Activated CD8-positive, alpha-beta T cell treated with anti-CD3 and anti-CD28 coated beads, Interleukin-2, amount 10 ng/mL, durations not matched to agents 7 days and 5 days (primary cell): ENCODE measurements at places on chromosomes 1 and 21.

- DNase-seq = peak; percentile 54
Measured at GRCh38 chr21:42421018-42421793, 17.5 kb downstream of the UBASH3A start.

DNA sequence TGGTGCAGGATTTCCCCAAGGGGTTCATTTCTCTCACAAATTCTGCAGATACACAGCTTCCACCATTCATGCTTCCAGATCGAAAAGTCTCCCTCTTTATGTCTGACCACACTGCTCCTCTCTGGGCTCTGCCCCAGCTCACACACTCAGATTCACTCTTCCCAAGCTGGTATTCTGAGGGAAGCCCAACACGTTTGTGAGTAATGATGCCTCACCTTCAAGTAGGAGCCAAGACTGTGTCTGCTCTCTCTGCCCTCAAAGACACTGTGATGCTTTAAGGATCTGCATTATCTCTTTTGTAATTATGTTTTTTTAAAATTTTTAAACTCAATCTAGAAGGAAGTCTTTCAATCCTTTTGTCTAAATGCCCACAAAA, 19.8 kb downstream of the PRAMEF11 start:
- DNase-seq = no peak

DNA sequence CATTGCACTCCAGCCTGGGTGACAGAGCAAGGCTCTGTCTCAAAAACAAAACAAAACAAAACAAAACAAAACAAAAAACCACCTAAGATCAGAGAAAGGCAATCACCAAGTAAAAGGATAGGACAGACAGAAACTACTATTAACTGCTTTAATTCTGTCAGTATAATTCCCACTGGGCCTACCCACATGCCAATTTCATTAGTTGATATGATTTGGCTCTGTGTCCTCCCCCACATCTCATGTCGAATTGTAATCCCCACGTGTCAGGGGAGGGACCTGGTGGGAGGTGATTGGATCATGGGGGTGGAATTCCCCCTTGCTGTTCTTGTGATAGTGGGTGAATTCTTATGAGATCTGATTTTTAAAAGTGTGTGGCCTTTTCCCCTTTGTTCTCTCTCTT, 27.2 kb upstream of the CAPZB start:
- DNase-seq = no peak

GRCh38 chr1:53176452-53177208, 20.0 kb upstream of the CPT2 start:
- DNase-seq = no peak

GRCh38 chr1:112359961-112360767, 35.9 kb upstream of the CTTNBP2NL start:
- no peak for DNase-seq

GRCh38 chr1:7755448-7755847, 15.6 kb upstream of the VAMP3 start:
- DNase-seq = peak; percentile 26

- DNase-seq = no peak
Measured at GRCh38 chr1:15033264-15033663, 120.3 kb upstream of the TMEM51 start.

- DNase-seq = no peak
Measured at GRCh38 chr1:237772009-237772408, 118.7 kb downstream of the ZP4 start.

DNA sequence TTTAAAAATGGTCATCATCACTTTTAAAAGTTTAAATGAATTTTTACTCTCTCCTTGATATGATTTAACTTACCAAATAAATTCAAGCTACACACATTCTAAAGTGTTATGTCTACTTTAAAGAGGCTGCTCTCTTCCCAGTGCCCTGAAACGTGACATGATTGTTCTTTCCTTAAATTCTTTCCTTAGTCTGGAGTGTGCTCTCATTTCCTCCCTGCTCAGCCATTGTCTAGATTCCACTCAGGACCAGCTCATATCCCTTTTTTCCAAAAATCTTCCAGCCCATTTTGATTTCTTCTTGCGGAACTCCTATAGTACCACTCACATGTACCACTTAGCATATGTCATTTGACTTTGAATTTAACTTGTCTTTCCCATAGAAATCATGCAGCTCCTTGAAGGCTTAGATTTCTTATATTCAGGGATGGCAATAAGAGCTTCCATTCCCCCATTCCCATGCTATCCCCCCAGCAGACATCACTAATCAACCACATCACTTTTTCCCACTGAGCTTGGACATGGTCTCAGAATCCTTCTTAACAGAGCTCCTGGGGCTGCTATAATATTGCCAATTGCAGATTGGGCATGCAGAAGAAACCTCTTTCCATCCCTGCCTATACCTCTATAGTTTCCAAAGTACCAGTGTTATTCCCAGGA, 54.7 kb upstream of the ITPKB start:
- DNase-seq = no peak

DNA sequence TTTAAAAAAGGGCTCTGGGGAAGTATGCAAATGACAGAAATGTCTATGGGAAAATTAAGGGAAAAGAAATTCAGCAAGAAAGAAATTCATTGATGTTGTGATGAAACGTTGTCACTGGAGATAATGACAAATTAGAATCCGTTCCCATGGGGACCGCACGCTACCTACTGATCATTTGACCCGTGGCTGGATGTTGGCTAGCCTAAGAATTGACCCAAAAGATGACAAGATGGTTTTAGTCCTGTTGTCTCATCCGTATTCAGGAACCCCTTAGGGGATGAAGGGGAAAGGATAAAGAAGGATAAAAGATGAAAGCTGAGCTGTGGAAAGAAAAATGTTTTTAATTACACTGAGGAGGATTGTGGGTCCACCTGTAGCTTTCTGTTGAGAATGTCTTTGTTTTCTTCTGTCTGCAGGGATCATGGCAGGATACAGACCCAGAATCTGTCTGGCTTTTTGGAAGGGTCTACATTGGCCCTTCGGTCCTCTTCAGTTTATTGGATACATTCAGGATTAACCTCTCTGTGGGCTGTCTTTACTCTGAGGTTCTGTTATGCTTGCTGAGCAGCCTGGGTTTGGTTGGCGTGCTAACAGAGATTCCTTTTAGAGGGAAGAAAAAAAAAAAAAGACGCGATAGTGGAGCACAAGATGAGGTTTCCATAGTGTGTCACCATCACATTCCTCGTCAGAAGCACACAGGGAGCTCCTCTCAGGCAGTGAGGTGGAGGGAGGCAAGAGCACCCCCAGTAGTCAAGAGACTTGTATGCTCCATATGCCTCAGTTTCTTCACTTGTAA, 106.2 kb downstream of the CACHD1 start:
- no peak for DNase-seq

- DNase-seq = no peak
Measured at GRCh38 chr1:8717148-8717547, 100.3 kb downstream of the RERE start.

DNA sequence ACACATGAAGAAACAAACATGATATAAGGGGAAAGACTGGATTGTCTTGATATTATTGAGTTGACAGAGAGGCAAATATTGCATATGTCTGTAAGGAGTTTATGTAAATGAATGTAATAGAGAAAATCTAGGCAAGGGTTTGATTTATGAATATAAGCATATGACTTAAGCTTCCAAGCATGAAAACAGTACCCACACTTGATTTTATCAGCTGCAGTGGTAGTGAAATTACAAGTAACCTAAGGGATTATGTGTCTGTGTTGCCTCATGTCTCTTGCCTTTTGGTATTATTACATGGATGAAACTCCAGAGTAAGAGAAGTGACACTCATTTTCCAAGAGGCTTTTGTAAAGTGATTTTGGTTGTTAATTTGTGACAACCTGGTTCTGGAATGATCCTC, 1678.9 kb downstream of the KCNT2 start:
- no peak for DNase-seq

- no peak for DNase-seq
Measured at GRCh38 chr1:6224718-6225117, 11.0 kb downstream of the ICMT start.

DNA sequence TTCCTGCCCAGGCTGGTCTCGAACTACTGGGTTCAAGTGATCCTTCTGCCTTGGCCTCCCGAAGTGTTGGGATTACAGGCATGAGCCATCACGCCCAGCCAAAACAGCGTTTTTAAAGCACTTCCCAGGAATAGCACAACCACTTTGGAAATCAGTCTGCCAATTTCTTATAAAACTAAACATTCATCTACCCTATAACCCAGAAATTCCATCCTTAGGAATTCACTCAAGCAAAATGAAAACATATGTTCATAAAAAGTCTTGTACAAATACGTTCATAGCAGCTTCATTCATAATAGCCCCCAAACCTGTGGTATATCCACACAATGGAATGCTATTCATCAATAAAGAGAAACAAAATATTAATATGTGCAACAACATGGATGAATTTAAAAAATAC, 36.1 kb downstream of the PHC2 start:
- no peak for DNase-seq

- DNase-seq = no peak
Measured at GRCh38 chr1:202547215-202547614, 163.0 kb downstream of the SYT2 start.

DNA sequence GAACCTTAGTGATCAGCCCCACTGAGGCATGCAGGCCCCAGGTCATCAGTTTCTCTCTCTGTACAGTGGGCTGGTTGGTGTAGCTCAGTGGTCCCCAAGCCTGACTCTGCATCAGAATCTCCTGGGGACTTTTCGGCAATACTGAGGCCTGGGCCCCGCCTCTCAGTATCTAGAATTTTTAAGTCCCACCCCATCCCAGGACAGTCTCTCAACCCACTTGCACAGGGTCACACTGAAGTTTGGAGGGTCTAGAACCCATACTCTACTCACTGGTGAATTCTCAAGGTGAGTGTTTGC, 216.4 kb downstream of the MATN1 start:
- no peak for DNase-seq

GRCh38 chr1:146016891-146017290, 4.6 kb downstream of the HJV start:
- no peak for DNase-seq

GRCh38 chr1:190259424-190259823, 218.2 kb downstream of the BRINP3 start:
- DNase-seq = no peak

GRCh38 chr1:200176798-200177197, 149.3 kb downstream of the NR5A2 start:
- no peak for DNase-seq

DNA sequence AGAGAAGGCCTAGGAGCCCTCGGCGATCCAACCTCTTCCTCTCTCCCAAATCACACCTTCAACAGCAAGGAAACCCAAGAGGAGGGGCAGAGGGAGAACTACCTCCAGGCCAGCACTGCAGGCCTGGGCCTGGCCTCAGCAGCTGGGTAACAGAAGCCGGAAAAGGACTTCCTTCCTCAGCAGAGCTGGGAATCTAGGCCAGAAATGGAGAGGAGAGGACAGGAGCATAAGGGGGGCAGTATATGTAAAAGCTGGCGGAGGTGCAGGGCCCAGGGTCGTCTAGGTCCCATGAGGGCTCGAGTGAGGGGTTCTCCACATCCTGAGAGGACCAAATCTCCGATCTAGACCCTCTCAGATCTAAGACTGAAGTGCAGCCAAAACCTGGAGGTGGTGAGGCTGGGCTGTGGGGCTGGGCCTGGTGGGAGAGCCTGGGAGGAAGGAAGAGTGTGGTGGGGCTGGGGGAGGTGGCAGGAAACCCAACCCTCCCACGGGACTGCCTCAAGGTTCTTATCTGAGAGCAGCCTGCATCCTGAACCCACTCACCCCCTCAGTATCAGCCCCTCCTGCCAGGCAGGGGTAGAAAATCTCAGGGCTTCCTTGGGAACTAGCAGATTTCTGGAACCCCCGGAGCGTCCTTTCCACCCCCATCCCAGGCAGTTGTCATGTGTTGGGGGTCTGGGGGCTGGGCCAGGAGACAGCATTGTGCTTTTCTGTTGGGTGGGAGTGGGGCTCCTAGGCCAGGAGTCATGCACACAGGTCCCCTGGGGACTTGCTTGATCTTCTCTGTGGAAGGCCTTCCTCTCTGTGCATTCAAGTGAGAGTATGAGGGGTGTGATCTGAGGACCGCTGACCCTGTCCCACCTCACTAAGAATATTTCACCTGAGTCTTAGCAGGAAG, 33.0 kb downstream of the PIK3C2B start:
- peak; percentile 30 for DNase-seq

DNA sequence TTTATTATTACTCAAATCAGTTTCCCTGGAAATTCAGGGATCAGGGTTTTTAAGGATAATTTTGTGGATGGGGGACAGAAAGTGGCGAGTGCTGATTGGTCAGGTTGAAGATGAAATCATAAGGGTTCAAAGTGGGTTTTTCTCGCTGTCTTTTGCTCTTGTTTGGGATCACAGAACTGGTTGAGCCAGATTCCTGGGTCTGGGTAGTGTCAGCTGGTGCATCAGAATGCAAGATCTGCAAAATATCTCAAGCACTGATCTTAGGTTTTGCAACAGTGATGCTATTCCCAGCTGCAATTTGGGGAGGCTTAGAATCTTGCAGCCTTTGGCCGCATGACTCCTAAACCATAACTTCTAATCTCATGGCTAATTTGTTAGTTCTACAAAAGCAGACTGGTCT, 9.3 kb downstream of the CHI3L2 start:
- no peak for DNase-seq

DNA sequence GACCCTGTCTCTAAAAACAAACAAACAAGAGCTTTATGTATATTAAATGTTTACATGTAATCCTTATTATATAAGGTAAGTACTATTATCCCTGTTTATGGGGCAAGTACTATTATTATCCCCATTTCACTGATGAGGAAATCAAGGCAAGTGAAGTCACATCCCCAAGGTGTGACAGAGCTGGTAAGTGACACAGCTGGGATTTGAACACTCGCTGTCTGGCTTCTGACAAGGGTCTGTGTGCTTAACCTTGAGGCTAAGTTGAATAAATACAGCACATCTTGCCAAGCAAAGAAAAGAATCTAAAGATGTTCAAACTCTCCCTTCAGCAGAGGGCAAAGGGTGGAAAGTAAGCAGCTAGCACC, 167.9 kb upstream of the IRF2BP2 start:
- no peak for DNase-seq

GRCh38 chr1:105585791-105586190, 1470.7 kb upstream of the PRMT6 start:
- DNase-seq = no peak

DNA sequence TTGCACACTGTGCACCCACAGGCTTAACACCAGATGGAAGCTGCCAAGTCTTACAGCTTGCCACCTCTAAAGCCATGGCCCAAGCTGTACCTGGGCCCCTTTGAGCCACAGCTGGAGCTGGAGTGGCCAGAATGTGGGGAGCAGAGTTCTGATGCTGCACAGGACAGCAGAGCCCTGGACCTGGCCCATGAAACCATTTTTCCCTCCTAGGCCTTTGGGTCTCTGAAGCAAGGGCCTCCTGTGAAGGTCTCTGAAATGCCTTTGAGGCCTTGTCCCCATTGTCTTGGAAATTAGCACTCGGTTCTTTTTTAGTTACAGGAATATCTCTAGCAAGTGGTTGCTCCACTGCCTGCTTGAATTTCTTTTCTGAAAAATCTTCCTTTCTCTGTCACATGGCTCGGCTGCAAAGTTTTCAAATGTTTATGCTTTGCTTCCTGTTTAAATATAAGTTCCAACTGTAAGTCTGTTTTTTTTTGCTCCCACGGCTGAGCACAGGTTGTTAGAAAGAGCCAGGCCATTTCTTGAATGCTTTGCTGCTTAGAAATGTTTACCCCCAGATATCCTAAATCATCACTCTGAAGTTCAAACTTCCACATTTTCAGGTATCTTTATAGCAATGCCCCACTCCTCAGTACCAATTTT, 156.8 kb upstream of the GORAB start:
- no peak for DNase-seq
